ENCODE measurements at places on chromosomes 7 and 10.

- no peak for DNase-seq
Measured at GRCh38 chr7:156764016-156764669, 123.6 kb downstream of the RNF32 start.

GRCh38 chr7:102101926-102102325 lies 184.7 kb upstream of the SH2B2 start:
- DNase-seq = no peak

DNA sequence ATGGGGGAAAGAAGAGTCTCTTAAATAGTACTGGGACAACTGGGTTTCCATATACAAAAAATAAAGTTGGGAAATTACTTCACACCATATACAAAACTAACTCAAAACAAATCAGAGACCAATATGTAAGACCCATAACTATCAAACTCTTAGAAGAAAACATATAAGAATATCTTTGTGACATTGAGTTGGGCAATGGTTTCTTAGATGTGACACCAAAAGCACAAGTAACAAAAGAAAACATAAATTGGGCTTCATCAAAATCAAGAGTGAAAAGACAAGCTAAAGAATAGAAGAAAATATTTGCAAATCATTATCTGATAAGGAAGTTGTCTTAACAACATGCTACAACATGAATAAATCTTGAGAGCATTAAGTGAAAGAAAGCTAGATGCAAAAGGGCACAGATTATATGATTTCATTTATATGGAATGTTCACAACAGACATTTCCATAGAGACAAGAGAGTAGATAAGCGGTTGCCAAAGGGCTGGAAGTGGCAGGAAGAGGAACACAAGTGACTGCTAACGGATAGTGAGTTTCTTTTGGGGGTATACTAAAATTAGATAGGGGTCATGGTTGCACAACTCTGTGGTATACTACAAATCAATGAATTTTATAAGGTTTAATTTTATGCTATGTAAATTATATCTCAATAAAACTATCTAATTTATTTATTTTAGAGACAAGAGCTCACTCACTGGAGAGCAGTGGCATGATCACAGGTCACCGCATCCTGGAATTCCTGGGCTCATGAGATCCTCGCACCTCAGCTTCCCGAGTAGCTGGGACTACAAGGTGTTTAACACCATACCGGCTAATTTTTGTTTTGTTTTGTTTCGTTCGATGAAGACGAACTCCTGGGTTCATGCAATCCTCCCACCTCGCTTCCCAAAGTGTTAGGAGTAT lies 35.4 kb downstream of the JMJD1C start:
- DNase-seq = no peak

DNA sequence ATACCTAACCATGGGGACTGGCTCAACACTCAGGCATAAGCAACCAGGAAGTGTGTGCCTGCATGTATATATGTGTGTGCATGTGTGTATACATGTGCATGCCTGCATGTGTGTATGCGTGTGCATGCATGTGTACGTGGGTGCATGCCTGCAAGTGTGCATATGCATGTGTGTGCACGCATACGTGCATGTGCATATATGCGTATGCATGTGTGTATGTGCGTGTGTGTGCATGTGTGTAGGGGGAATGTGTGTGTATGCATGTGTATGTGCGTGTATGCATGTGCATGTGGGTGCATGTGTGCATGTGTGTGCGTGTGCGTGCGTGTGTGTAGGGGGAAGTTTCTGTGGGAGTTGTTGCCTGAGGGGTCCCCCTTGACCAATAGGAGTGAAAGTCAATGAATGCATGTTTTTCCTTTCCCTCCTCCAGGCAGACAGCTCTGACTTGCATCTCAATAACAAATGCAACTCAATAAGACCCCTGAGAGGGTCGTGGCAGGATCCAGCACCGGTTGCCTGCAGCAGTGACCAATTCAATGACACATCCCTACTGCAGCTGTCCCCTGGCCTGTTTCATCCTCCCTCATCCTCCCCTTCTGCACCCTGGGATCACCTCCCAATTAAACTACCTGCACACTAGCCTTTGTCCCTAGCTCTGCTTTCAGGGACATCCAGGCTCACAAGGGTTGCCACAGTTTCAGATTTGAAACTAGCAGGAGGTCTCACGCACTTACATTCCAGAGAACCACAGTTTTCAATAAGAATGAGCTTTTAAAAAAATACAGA lies 27.0 kb upstream of the FZD8 start:
- DNase-seq = no peak

GRCh38 chr7:10239695-10240345 lies 733.9 kb upstream of the PHF14 start:
- DNase-seq = no peak

DNA sequence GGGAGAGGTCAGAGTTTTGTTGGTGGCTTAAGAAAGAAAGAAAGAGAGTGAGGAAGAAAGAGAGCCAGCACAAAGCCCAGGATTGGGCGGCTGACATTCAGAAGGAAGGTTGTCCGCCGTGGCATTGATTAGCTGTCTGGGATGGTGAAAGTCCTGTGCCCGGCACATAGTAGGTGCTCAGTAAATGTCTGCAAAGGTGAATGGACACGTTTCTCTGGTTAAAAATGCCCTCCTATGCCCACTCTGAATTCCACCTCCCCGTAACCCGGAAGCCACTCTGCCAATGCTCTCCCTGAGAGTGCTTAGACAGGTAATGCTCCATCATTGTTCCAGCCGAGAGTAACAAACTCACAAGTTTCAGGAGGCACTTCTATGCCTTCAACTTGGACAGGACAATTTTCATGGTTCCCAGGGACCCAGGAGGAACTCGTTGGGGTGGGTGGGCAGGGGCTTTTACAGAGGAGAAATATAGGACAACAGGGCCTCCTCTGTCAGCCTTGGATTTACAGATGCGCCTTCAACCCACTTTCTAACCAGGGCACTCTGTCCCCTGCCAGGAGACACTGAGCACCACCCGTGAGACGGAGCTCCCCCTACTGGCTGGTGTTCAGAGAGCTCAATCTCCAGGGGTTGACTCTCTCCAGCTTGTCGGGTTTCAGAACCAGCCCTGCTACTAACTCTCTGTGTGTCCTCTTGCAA lies 411.5 kb upstream of the ZMIZ1 start:
- no peak for DNase-seq

DNA sequence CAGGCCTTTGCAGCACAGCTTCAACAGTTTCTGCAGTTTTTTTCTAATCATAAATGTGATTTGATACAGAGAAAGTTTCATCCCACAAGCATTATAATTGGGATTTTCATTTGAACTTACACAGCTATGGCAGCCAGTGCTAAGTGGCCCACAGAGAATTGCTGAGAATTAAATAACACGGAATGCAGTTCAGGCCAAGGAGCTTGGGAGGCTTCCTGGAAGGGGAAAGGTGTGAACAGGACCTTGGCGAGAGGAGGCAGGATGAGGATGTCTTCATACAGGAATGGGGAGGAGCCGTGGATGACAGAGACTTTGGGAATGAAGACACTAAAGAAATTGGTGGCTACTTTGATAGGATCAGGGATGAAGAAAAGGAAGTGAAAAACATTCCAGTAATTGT lies 95.3 kb downstream of the ZNF22 start:
- no peak for DNase-seq

GRCh38 chr7:11630355-11630754 lies 201.6 kb downstream of the THSD7A start:
- DNase-seq = no peak
